Type B pancreatic cell (in vitro differentiated cells): ENCODE measurements at places on chromosomes 1 and 21. TPM values are rescaled to one million over a fixed set of nuclear protein-coding genes. Genes with fewer than 3 reads are reported as not detected.

DNA sequence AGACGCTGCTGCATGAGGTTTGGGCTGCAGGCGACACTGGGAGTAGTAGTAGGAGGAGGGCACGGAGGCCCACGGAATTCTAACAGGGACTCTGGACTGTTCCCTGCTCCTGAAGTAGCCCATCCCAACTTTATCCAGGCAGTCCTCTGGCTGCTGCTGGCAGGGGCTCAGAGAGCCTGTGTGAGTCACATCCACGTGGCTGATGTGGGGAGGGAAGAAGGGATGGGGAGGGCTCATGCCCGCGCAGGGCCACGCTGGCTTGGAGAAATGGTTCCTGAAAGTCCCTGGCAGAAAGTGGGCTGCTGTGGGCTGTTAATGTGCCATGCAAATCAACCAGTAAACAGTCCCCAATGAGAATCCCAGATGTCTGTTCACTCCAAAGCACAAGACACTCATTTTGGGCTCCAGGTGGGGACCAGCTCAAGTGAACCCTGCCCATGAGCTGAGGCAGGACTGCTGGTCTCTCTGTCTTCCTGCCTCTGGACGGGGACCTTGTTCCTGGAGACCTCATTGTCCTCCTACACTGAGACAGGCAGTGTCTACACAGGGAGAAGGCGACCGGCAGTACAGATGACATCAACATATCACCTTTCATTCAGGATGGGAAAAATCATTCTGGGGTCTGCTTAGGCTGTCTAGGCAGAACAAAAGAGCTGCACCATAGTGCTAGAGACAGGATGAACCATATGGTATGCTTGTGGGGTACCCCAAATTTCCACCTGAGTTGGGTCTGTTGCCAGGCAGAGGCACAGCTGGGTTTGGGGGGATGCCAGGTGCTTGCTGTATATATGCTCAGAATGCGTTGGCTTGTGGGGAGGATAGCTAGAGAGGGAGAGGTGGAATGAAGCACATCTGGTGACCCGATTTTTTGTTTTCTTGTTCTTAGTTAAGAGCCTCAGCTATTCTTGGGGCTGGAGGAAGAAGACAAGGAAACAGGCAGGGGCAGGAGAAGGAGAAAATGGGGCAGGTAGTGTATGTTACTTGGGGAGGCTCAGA lies 57.9 kb upstream of the FMOD start:
- DNase-seq: no peak

DNA sequence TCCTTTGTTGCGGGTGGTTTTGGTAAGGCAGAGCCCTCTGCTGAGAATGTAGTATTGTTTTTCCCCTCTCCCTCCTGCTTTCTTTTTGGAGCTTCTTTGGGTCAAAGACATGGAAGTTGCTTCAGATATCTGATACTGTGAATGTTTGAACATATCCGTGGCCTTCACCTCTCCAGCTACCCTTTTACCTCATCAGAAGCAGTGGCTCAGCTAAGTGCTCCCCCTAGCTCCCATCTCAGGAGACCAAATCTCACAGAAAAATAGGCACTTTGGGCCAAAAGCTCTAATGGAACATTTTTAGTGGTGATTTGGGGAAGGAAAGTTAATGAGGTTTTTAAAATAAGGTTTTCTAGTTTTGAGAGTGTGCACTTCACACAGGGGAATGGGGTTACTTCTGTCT lies 6.3 kb downstream of the TMEM200B start:
- no peak for DNase-seq

Gene FAM20B
- total RNA-seq: 40.1 and 41.0 TPM in 2 replicates

GRCh38 chr1:206557636-206558473 lies 50.5 kb downstream of the RASSF5 start:
- DNase-seq: no peak

- DNase-seq: no peak
These were observed 5.7 kb upstream of the VANGL2 start for GRCh38 chr1:160394673-160395072.

- DNase-seq: no peak
These were observed 3.1 kb downstream of the VPS26C start for GRCh38 chr21:37263827-37264600.

- DNase-seq: no peak
These were observed 101.3 kb downstream of the FAF1 start for GRCh38 chr1:50858761-50859160.

Gene SHE
- total RNA-seq: 0.17 and 0.27 TPM in 2 replicates

GRCh38 chr1:183873642-183874041 lies 68.7 kb downstream of the RGL1 start:
- no peak for DNase-seq

GRCh38 chr1:152996633-152997400 lies 4.7 kb upstream of the SPRR3 start:
- DNase-seq: no peak

- no peak for DNase-seq
These were observed 4.3 kb upstream of the STK40 start for GRCh38 chr1:36389999-36390398.

GRCh38 chr1:116493484-116494352 lies 77.1 kb downstream of the CD58 start:
- DNase-seq: no peak

Gene SLC30A2
- total RNA-seq: 4.4 and 24.4 TPM in 2 replicates

Gene DMBX1
- 0.10 TPM in 1 of 2 replicates, not detected in the other for total RNA-seq

- DNase-seq: no peak
These were observed 60.6 kb downstream of the MYOM3 start for GRCh38 chr1:24051206-24051945.

DNA sequence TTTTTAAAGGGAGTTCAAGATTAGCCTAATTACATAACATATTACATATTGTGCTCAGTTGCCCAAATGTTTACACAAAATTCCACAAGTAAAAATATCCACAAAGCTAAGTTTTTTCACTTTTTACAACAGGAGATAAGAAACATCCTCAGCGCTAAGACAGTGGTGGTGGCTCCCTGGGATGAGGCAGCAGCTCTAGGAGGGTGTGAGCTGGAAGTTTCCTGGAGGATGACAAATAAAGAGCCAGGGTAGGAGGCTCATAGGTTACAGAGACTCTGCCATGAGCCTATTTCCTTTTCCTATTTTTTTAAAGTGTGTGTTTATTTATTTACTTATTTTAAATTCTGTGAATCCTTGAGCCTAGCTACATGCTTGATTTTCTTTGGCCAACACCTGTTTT lies 91.7 kb downstream of the COL24A1 start:
- no peak for DNase-seq

Gene RORC
- not detected in 2 replicates for total RNA-seq

Gene VCAM1
- total RNA-seq: 0.74 and 37.0 TPM in 2 replicates

Gene CSMD2
- 0.48 and 1.8 TPM in 2 replicates for total RNA-seq

Gene KCNK2
- 2.8 and 7.1 TPM in 2 replicates for total RNA-seq

GRCh38 chr1:167829868-167830267 lies 84.1 kb downstream of the ADCY10 start:
- DNase-seq: no peak

DNA sequence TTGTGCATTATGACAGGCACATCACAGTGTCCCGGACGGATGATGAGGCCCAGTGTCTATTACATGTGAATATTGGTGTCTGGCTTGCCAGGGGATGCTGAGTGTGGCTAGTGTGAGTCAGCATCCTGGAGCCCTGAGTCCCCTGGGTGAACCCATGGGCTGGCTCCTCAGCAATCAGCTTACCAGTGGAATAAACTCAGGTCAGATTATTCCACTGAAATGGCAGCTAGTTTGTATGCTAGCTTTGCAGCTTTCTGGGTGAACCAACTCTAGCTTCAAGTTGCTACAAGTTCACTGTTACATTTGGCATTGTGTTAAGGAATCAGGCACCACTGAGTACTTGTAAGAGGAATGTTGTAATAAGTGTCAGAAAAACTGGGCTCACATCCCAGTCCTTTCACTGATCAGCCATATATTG lies 23.9 kb upstream of the RPTN start:
- DNase-seq: no peak

Gene TTC39A
- 16.3 and 21.1 TPM in 2 replicates for total RNA-seq

Gene SLC19A1
- total RNA-seq: 10.6 and 28.2 TPM in 2 replicates

GRCh38 chr1:47894410-47895278 lies 102.5 kb downstream of the TRABD2B start:
- DNase-seq: no peak

Gene C1orf185
- not detected in 2 replicates for total RNA-seq

DNA sequence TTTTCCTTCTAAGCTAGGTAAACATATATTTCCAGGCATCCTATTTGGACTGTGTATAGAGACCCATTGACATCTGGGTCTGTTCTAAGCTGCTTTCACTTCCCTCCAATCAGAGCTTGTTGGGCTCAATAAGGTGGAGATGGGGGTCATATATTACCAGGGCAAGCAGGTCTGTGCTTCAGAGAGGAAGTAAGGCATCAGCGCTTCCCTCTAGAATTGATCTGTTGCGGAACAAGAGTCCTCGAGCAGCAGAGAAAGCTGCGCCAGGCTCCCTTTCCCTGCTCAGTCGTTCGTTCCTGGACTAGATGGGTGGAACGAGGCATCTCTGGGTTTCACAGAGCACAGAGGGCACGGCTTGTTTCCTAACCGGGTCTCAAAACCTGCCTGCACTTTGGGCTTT lies 63.5 kb downstream of the DISC1 start:
- DNase-seq: no peak

DNA sequence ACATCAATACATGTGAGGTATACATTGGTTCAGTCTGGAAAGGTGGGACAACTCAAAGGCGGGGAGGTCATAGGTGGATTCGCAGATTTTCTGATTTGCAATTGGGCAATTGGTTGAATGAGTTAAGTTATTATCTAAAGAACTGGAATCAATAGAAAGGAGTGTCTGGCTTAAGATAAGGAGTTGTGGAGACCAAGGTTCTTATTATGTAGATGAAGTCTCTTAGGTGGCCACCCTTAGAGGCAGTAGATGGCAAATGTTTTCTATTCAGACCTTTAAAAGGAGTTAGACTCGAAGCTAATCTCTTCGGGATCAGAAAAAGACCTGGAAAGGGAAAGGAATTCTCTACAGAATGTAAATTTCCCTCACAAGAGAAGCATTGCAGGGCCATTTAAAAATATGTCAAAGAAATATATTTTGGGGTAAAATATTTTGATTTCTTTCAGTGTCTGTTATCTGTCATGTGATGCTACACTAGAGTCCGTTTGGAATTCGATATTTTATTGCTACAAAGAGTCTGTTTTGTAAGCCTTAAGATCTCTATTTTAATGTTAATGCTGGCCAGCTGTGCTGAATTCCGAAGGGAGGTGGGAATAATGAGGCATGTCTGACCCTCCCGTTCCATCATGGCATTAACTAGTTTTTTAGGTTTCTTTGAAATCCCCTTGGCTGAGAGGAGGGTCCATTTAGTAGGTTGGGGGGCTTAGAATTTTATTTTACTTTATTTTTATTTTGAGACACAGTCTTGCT lies 265.1 kb downstream of the PTPRU start:
- DNase-seq: no peak

- DNase-seq: no peak
These were observed 59.8 kb upstream of the PPP2R5A start for GRCh38 chr1:212225416-212225815.
